ENCODE measurements at places on chromosomes 2 and 18. TPM values are rescaled to one million over a fixed set of nuclear protein-coding genes. Genes with fewer than 3 reads are reported as not detected.

FKBP1B gene
- not detected for total RNA-seq

SFTPB gene
- total RNA-seq, result not detected

GRCh38 chr2:28227498-28227897, 165.2 kb upstream of the FOSL2 start:
- no peaks in the 10 kb centered on the region for H3K27me3 ChIP-seq
- peaks cover 3% of the 10 kb centered on the region for H3K36me3 ChIP-seq
- DNase-seq, result no peak
- no peak overlapping the region for H3K4me3 ChIP-seq
- peaks cover 6% of the 10 kb centered on the region for H3K4me1 ChIP-seq
- no peak overlapping the region for H3K27ac ChIP-seq

DNA sequence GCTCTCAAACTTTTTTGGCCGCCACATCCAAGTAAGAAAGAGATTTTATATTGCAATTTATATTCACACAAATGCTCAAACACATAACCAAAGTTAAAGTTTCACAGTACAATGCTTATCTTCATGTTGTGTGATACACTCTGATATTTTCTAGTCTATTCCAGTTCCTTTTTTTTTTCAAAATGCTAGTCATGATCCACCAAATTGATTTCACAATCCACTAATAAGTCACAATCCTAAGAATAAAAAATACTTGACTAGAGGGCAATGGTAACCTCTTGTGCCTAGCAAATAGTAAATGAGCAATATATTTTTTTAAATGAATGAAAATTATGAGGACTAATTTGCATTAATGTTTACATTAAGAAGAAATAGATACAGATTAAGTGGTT, 5.8 kb upstream of the PTPN4 start:
- H3K4me3 ChIP-seq, result no peak overlapping the region
- H3K27ac ChIP-seq, result no peak overlapping the region
- DNase-seq, result no peak
- no peaks in the 10 kb centered on the region for H3K27me3 ChIP-seq
- H3K4me1 ChIP-seq, result peaks cover 20% of the 10 kb centered on the region
- H3K36me3 ChIP-seq, result no peaks in the 10 kb centered on the region

DNA sequence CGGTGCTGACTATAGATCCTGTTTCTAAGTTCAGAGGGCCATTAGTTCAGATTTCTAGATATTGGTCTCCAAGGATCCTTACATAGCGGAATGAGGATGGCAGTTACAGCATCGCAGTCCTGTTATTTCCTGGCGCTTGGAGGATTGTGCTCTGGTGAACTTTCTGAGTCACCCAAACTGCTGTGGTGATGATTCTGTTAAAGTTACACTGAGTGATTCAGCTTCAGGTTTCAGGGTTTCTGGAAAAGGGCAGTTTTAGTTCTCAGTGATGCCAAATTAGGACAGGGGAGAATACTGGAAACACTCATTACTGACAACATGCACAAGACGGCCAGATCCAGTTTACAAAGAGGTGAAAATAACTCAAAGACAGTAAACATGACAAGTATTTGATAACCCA, 52.1 kb upstream of the ANKRD62 start:
- H3K27ac ChIP-seq, result no peak overlapping the region
- no peak overlapping the region for H3K4me3 ChIP-seq
- peaks cover 10% of the 10 kb centered on the region for H3K4me1 ChIP-seq
- H3K36me3 ChIP-seq, result no peaks in the 10 kb centered on the region

- no peak for DNase-seq
- H3K4me3 ChIP-seq, result no peak overlapping the region
- no peaks in the 10 kb centered on the region for H3K4me1 ChIP-seq
- H3K36me3 ChIP-seq, result no peaks in the 10 kb centered on the region
Observed at GRCh38 chr2:77270433-77270832, 251.7 kb downstream of the LRRTM4 start.

DNA sequence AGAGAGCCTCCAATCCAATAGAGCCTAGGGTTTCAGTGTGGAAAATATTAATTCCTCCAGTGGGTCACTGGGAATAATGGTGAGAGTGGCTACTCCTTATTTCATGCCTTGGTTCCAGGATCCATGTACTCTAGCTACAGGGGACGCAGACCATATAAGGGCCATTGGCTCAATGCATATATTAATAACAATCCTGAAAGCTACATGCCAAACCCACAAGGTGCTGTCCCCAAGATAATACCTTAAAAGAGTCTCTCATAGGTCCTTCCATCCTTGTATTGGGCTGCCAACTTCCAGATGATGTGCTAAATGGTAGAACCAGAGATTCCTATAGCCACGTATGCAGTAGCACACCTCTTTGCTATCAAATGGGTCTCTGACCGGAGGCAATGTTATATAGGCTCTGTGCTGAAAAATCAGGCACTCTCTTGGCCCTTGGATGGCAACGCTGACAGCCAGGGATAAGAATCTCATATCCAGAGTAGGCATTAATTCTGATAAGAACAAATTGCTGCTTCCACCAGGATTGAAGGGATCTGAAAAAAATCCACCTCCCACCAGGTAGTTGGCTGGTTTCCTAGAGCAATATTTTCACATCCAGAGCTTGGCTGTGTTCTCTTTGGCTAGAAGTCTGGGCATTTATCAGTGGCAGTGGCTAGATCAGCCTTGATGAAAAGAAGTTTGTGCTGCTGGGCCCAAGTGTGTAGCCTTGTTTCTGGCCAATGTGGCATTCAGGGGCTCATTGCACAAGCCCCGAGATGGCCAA, 218.1 kb upstream of the MGAT5 start:
- H3K4me1 ChIP-seq, result peaks cover 7% of the 10 kb centered on the region
- H3K36me3 ChIP-seq, result no peaks in the 10 kb centered on the region
- no peak overlapping the region for H3K4me3 ChIP-seq
- peaks cover 12% of the 10 kb centered on the region for H3K27me3 ChIP-seq
- no peak for DNase-seq
- H3K27ac ChIP-seq, result no peak overlapping the region

NT5DC4 gene
- not detected for total RNA-seq

DNA sequence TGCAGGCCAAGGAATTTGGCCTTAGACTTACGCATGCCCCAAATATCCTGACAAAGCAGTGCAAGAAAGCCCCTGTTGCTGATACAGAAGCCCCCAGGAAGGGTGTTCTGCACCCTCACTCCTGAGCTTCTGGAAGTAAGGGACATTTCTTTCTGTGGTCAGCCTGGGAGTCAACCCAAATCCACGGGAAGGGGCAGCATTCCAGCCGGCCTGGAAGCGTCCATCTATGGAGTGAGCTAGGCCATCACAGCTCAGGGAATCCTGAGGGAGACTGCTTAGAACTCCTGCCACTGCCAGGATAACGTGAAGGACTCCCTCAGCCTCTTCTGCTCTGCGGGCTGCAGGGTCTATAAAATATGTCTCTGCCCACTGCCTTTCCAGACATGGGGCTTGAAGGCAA, 173.9 kb downstream of the ANAPC1 start:
- no peak for DNase-seq
- H3K36me3 ChIP-seq, result no peaks in the 10 kb centered on the region
- no peak overlapping the region for H3K27ac ChIP-seq

- no peak overlapping the region for H3K4me3 ChIP-seq
- no peaks in the 10 kb centered on the region for H3K36me3 ChIP-seq
- DNase-seq, result no peak
Observed at GRCh38 chr2:172370821-172371455, 56.4 kb upstream of the ITGA6 start.

TMEM150A gene
- total RNA-seq, result 0.55 TPM

DNA sequence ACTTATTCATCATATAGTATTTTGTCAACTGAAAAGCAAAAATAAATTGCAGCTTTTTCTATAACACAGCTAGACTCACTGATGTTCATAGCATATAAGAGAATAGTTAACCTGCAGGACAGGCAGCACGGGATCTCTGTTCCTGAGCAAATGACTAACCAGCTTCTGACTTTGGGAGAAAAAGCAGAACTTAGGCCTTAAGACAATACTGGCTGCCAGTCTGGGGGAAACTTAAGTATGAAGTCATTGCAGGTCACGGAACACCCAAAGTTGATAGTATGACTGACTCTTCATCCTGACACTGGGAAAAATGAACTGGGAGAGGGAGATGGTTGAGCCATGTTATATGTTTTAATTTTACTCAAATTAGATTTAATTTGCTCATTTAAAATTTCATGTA, 113.0 kb downstream of the DPP4 start:
- H3K4me1 ChIP-seq, result peaks cover 36% of the 10 kb centered on the region
- H3K4me3 ChIP-seq, result no peak overlapping the region
- no peaks in the 10 kb centered on the region for H3K27me3 ChIP-seq
- H3K36me3 ChIP-seq, result no peaks in the 10 kb centered on the region
- DNase-seq, result no peak

GRCh38 chr2:102241616-102242305, 54.9 kb downstream of the IL1RL2 start:
- H3K4me1 ChIP-seq, result peaks cover 31% of the 10 kb centered on the region
- no peak overlapping the region for H3K4me3 ChIP-seq
- H3K27ac ChIP-seq, result no peak overlapping the region
- no peaks in the 10 kb centered on the region for H3K36me3 ChIP-seq
- no peaks in the 10 kb centered on the region for H3K27me3 ChIP-seq

- no peaks in the 10 kb centered on the region for H3K36me3 ChIP-seq
- peaks cover 3% of the 10 kb centered on the region for H3K4me1 ChIP-seq
- H3K27me3 ChIP-seq, result no peaks in the 10 kb centered on the region
- no peak overlapping the region for H3K27ac ChIP-seq
Observed at GRCh38 chr2:109510136-109511028, 103.4 kb downstream of the SEPTIN10 start.

- H3K4me1 ChIP-seq, result no peaks in the 10 kb centered on the region
- H3K4me3 ChIP-seq, result no peak overlapping the region
- peaks cover 6% of the 10 kb centered on the region for H3K27me3 ChIP-seq
Observed at GRCh38 chr2:19746137-19746600, 155.6 kb downstream of the TTC32 start.

LOXHD1 gene
- not detected for total RNA-seq
